ENCODE measurements at places on chromosomes 1 and 21.

DNA sequence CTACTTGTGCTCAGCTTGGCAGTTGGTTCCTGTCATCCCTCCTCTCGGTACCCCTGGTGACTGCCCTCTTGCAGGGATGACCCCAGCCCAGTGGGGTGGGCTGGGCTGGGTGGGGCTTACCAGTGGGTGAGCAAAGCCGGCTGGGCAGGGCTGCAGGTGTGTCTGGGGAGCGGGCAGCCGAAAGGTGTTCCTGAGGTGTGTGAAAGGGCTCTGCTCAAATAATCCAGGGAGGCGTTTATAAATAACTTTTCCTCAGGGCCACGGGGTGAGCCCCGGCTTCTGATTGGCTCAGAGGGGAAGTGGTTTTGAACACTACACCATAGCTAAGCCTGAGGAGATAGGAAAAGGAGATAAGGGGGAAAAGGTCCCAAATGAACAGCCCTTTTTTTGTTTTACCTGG lies at the start of gene SLC26A9:
Gene SLC26A9 (minus strand): TSS at position 212 of the 400 bp plus-strand sequence. CDS start 7,636 bp downstream, outside the sequence.
- peak; percentile 54 for DNase-seq

- no peak for DNase-seq
These were observed 108.8 kb upstream of the WARS2 start for GRCh38 chr1:119249283-119249682.

- no peak for DNase-seq
These were observed 142.2 kb downstream of the LHX8 start for GRCh38 chr1:75276385-75276784.

- DNase-seq, result peak; percentile 64
These were observed 48.3 kb downstream of the IL23R start for GRCh38 chr1:67214420-67215174.

DNA sequence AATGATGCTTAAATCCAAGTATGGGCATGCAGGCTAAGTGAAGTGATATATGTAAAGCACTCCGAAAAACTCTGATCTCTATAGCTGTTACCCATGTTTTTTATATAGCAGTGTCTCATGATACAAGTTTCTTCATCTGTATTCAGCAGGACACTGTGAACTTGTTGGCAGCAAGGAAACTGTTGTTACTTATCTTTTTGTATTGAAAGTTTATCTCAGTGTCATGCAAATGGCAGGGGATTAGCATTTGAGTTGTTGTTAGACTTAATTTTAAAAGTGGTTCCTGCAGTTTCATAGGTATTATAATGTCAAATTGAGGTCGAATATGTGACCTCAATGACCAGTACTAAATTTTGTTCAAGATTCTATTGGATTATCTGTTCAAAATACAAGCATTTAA lies 47.9 kb downstream of the NCAM2 start:
- no peak for DNase-seq

DNA sequence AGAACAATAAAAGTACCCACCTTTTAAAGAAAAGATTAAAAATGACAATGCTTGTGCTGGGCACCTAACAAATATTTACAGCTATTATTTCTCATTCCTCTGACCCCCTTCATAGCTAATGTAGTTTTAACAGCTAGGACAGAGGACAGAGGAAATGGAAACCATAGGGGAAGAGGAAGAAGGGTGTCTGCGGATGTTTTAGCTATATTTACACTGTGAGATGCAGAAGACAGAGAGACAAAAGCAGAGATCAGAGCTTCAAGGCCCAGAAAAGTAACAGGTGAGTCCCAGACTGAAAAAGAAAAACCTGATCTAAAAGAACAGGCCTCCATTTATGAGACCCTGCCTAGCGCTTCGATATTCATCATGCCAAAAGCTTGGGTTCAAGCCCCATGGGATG lies 72.0 kb downstream of the ZNF281 start:
- DNase-seq, result no peak

DNA sequence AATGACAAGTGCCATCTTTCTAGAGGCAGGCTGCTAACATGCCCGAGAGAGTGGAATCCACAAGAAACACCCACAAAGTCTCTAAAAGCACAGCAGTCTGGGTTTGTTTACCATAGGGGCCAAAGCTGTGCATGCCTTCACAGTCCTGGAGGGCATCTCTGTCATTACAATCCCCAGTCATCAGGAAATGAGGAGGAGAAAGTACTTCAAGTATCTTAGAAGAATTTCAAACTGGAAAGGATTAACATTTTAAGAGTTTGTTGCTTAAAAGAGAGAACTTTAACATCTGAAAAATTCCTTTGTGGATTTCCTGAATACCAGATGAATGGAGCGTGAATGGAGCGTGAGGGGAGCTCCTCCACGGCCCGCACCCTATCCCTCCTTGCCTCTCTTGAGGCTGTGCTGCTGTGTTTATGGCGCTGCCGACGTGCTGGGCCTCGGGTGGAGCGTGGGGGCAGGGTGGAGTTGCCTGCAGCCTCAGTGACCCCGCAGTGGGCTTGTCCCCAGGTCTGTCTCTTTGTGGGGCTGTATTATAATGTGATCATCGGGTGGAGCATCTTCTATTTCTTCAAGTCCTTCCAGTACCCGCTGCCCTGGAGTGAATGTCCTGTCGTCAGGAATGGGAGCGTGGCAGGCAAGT lies 23.3 kb downstream of the SLC6A17 start:
- DNase-seq, result no peak

DNA sequence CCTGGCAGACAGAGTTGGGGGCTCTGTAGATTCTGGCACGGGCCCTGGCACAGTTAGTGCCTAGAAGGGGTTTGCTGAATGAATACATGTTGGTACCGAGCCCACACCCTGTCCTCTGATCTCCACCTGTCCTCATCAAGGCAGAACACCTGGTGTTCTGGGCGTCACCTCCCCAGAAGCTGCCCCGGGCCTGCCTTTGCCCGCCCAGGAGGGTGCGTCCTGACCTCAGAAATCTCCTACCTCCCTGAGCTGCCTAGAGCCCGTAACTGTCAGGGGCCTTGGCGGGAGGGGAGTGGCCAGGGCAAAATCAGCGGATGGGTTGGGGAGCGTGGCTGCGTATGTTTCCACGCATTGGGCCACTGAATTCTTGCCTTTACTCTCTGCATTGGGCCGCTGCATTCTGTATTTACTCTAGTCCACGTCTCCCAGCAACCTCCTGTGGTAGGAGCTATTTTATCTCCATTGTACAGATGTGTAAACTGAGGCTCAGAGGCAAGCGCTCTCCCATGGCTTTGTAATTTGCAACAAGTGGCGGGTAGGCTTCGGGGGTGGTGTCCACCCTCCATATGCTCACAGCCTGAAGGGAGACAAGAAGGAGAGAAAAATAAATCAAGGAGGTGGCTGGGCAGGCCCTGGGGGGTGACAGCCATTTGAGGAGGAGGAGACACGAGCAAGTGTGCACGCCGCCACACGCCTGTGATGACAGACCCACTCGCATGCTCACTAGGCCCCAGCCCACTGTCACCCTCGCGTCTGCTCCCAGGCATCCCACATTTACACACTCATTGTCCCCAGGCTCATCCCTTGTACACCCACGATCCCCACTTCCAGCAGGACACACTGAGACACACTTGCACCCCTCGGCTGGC lies 95.7 kb upstream of the WNT4 start:
- DNase-seq, result no peak

DNA sequence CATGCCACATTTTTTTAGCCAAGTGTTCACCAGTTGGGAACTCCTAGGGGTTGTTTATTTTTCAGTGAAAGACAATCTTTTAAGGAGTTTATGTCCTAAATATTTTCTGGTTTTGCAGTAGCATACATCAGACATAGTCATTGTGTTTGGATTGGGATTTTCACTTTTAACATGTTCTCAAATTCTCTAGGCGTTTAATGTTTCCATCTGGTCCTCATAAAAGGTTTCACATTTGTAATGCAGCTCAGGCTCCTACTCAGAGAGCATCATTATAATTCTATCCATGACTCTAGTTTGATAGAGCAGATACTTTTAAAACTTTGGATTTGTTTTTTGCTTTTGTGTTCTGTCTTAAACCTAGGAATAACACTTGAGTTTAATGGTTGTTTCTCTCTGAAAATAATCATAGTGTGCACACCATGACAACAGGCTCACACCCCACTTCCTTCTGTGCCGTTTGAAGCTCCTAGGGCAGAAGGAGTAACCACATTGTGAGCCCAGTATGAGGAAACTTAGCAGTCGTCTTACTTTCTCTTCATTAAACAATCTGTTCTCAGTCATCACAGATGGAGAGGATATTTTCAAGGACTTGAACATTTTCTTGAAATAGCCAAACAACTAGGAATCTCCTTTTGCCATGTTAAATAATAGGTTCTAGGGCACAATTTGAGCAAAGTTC lies 219.6 kb downstream of the PDE4B start:
- DNase-seq, result no peak

DNA sequence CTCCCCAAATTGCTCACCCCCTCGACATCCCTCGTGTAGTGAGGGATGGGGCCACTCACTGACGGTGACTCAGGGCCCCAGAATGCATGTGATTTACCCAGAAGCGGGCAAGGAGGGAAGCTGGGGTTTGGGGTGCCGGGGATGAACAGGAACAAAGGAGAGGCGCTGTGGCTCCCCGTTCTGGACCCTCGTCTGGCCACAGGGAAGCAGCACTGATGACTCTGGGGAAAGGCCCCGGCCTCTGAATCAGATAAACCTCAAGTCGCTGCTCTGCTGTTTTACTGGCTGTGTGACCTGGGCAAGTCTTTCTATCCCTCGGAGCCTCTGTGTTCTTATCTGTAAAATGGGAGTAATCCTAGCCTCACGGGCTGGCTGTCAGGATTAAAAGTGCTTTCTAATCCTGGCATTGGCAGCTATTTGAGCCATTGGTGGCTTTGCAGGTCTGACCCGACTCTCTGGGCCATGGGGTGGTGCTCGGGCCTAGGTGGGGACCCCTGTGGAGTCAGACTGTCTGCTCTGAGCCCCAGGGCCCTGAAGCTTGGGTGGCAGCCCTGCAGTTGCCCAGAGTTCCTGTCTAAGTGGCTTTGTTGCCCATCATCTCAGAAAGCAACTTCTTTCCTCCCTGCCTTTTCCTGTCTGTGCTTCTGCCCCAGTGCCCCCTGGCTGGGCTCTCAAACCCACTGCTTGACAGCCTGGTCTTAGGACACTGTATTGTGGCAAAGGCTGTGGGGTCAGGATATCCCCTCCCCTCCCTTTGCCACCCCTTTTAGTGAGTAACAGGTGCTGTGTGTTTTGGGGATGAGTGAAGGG lies 5.5 kb downstream of the TNFRSF1B start:
- no peak for DNase-seq

GRCh38 chr21:25556091-25556490 lies 51.2 kb downstream of the MRPL39 start:
- DNase-seq, result no peak

GRCh38 chr21:35974775-35975174 lies 85.6 kb downstream of the SETD4 start:
- peak; percentile 39 for DNase-seq

- no peak for DNase-seq
These were observed 46.6 kb downstream of the NEK7 start for GRCh38 chr1:198203434-198203833.

- DNase-seq, result no peak
These were observed 238.4 kb upstream of the CACYBP start for GRCh38 chr1:174761335-174761734.

GRCh38 chr1:229420765-229421164 lies 13.1 kb downstream of the ACTA1 start:
- peak; percentile 25 for DNase-seq

- no peak for DNase-seq
These were observed 13.8 kb downstream of the LMNA start for GRCh38 chr1:156128308-156128653.

DNA sequence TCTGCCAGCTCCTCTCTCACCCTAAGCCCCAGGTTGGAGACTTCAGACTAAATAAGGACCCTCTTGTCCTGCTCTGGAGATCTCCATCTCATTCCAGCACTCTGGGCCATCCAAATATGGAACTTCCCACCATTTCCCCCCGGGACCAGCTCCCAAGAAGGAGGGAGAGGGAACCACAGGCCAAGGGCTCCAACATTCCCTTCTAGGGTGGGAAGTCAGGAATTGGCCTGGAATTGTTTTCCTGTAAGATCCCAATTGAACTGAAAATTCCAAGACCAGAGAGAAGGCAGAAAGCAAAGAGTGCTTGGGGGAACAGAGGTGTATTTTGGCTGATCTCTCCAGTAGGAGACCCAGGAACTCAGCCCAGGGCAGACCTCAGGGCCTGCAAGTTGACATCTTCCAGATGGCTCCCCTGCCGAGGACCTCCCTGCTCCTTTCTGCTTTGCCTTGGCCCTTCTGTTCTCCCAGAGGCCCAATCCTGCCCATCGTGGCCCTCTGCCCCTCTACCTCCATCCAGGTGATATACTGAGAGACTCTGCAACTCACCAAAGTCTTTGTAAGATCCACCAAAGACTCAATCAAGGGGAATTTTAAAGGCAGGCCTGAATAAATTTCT lies 14.9 kb downstream of the CSRP1 start:
- no peak for DNase-seq

GRCh38 chr21:21247424-21247823 lies 249.2 kb downstream of the NCAM2 start:
- no peak for DNase-seq

- DNase-seq, result no peak
These were observed 165.7 kb upstream of the IRF2BP2 start for GRCh38 chr1:234775477-234776246.

DNA sequence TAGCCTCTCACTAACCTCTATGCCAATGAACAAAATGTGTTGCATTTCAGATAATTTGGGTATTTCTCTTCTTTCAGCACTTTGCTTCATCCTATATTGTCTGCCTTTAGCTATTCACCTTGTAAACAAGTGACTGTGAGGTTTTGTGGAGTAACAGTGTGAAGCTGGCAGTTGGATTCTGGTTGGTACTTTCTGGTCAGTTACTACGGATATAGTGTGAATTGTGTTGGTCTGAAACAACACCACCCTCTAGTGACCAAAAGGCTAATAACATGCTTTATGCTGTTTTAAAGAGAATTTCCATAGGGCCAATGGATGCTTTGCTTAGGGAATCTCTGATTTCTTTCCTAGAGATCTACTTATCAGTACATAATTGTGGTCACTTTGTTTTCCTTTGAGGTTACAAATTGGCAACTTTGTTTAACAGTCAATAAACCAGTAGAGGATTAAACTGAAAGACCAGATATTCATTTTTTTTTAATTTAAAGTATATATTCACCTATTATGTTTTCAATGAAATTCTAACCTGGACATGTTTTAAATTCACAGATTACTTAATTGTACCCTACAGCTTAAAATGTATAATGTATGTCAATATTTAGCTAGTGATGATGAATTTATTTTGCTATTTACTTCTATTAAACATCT lies 2.5 kb upstream of the PTGER3 start:
- DNase-seq, result peak; percentile 46

DNA sequence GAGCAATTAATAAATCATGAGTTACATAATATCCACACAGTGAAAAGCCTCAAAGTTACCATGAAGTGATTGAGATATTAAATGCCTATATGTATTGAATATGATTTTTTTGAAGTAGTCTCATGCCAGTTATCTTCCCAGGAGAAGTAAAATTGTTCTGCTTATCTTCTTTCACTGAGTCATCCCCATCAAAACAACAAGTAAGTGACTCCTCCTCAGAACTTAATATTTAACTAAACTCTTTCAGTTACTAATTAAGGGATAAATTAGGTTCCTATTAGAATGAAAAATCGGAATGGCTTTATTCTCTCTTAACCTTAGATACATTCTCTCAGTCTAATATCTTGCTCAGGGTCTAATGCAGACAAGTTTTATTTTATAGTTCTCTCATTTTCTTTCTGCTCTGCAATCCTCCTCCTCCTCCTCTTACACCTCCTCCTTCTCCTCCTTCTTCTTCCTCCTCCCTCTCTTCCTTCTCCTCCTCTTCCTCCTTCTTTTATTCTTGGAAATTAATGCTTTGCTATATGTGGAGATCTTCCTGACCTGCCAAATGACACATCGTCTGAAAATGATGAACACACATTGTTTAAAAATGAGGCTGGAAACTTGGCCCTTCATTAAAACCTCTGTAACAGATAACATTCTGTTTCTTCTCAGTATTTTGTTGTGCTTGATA lies 110.9 kb downstream of the RUNX1 start:
- DNase-seq, result no peak

GRCh38 chr1:230127105-230128054 lies 60.3 kb downstream of the GALNT2 start:
- DNase-seq, result no peak
